ENCODE measurements at places on chromosomes 2 and 18.

GRCh38 chr2:36478999-36479398 is 119.0 kb downstream of the FEZ2 start:
- no peak for DNase-seq

DNA sequence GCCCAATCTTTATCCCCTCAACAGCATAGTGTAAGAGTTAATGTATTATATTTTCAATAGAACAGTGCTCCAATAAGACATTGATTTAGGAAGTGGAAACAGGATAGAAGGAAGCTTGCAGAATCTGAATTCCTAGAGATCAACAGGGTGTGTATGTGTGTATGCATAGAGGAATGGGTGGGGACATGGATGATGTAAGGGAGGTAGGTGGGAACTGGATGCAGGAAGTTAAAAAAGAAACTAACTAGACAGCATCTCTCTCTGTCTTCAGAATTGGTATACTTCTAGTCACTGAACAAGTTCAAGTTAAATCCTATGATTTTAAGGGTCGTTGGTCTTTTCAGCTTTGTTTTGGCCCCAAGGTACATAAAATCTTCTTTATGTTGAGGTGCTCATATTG is 196.6 kb downstream of the PMAIP1 start:
- no peak for DNase-seq

DNA sequence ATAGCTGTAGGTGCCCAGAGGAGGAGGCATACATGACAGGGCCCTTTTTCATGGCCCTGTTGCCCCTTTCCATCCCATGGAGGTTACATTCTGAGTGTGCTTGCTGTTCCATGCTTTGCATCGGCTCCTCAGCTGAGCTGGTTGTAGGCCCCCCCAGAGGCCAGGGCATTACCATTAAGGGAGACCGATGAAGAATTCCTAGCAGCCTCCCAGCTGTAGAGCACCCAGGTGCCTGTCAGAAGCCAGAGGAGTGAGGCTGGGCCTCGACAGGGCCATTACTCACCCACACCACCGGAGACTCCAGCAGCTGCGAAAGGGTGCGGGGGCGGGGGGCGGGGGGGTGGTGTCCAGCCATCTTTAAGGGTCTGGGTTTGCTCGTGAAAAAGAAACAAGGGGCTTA is 72.2 kb downstream of the GALNT14 start:
- no peak for DNase-seq

DNA sequence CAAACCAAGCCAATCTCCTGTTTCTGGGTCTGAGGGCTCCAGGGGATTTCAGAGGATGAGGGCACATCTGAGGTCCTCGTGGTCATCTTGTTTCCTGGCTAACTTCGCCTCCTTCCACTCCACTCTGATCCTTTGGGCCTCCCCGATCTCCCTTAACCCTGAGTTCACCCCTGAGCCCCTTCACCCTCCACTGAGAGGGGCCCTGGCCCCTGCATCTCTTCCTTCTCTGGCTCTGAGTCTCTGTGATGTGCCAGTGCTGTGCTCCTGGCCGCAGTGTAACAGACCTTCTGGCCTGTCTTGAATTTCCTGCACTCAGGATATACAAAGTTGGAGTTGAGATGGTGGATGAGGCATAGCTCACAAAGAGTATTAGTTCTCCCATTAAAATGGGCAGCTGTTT is 84.7 kb upstream of the BOD1L2 start:
- DNase-seq = no peak

- no peak for DNase-seq
These were observed 80.7 kb downstream of the PSMG2 start for GRCh38 chr18:12783524-12783923.

DNA sequence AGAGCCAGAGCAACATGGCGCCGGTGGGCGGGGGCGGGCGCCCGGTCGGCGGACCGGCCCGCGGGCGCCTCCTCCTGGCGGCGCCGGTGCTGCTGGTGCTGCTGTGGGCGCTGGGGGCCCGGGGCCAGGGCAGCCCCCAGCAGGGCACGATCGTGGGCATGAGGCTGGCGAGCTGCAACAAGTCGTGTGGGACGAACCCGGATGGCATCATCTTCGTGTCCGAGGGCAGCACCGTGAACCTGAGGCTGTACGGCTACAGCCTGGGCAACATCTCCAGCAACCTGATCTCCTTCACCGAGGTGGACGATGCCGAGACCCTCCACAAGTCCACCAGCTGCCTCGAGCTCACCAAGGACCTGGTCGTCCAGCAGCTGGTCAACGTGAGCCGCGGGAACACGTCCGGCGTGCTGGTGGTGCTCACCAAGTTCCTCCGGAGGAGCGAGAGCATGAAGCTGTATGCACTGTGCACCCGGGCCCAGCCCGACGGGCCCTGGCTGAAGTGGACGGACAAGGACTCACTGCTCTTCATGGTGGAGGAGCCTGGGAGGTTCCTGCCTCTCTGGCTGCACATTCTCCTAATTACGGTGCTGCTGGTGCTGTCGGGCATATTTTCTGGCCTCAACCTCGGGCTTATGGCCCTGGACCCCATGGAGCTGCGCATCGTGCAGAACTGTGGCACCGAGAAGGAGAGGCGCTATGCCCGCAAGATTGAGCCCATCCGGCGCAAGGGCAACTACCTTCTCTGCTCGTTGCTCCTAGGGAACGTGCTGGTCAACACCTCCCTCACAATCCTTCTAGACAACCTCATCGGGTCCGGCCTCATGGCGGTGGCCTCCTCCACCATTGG is 507 bp downstream of the CNNM4 start:
- no peak for DNase-seq

DNA sequence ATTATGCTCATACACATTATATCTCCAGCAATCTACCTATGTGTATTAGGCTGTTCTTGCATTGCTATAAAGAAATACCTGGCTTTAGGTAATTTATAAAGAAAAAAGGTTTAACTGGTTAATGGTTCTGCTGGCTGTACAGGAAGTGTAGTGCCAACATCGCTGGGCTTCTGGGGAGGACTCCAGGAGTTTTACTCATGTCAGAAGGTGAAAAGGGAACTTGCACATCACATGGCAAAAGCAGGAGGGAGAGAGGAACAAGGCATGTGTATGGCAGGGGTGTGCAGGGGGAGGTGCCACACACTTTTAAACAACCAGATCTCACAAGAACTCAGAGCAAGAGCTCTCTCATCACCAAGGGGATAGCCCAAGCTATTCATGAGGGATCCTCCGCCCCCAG is 715.4 kb upstream of the ZEB2 start:
- no peak for DNase-seq

- DNase-seq = no peak
These were observed 218.4 kb upstream of the TRIB2 start for GRCh38 chr2:12498286-12498685.

DNA sequence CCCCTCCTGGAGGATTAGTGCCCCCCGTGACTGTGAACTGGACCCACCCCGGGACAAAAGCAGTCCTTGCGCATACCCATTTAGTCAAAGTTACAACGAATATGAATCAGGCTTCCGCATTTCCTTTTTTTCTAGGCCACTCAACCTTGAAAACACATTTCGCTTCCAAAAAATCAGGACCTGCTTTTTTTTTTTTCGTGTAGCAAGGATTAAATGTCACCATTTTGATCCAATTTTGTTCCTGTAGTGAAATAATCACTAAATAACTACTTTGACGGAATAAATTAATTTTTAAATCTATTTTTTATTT is 464 bp upstream of the FTCDNL1 start:
- no peak for DNase-seq

DNA sequence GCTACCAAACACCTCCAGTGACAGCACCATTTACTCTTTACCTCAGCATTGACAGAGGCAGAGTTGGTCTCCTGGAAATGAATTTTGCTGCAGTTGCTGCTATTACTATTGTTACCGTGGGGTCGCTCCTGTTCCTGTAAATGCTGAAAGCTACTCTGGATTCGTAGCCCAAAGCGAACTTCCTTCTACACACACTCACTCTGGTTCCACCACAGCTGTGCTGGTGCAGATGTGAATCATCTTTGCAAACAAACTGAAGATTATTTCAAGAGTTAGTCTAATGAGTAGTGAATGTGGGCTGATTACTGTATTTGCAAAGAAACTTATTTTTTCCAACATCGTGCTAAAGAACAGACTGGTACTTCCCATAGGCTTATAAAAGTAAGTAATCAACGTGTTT is 304.0 kb downstream of the LPIN1 start:
- peak; percentile 6 for DNase-seq

- DNase-seq = no peak
These were observed 120.0 kb downstream of the DOCK10 start for GRCh38 chr2:224922142-224922727.

DNA sequence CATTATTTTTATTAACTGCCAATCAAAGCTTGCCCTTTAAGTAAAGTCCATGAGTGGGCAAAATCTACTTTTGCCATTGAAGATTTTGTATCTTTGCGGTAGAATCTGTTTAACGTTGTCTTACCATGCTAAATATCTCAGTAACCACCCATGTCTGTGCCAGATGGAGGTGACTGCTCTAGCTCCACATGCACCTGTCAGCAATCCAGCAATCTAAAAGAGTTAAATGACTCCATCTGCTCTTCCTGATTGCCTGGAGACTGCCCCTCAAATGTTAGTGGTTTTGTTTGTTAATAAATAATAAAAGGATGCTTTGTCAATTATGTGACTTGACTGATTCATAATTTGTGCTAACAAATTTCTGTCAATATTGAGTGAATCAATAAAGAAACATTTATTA is 141.7 kb downstream of the RBM43 start:
- no peak for DNase-seq

DNA sequence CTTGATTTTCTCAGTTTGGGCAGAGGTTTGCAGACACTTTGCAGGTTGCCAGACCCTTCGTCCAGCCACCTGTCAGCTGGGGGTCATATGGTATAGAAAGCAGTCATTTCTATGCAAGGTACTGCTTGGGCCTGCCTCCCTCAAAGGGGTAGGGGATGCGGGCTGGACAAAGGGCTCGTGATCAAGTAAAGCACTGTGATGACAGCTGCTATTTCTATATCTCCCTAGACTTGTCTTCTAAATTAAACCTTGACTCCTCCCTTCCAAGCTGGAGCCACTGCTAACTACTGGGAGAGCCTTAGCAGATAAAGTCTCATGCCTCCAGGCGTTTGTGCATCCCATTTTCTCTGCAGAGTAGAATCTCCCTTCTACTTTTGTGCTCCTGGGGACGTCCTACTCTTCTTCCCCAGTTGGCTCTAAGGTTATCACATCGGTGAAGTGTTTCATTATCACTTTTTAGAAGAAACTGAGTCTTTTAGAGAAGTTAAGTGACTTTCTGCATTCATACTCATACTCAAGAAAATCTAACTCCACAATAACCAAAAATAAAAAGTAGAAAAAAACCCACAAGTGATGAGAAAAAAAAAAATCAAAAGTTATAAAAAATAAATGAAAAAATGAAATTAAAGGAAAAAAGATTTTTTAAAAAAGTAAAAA is 710 bp upstream of the XRCC5 start:
- no peak for DNase-seq

DNA sequence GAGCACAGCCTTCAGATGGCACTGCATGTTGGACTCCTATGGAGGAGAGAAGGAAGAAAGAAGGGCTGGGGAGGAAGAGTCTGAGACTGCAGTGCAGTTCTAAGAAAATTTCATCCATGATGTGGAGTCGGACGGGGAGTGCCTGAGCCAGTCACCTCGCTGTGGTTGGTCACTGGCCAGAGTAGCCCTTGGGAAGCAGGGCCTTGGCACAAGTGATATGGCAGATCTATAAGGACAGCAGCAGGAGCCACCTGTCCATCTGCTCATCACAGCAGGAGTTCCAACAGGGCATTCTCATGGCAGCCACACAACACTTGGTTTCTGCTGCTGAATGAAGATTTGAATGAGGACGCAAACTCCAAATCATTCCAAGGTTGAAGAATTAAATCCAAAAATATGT is 314.8 kb downstream of the CYP26B1 start:
- DNase-seq = no peak

DNA sequence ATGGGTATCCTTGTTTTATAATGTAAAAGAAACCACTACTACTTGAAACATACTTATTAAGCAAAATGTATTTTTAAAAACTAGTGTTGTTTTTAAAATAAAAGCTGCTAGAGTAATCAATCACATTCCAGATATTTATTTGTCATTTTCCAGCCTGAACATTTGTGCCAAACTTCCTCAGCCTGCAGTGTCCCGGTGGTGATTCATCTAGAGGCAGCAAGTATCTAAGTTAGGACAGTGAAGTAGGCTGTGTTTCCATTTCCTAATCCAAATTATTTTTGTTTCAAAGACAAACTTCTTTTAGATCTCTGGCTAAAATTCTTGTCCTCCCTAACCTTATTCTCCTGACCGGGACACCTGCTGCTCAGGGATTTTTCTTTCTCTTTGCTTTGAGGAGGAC is 12.8 kb upstream of the GCG start:
- no peak for DNase-seq

GRCh38 chr2:173898178-173898668 is 67.0 kb downstream of the SP3 start:
- DNase-seq = no peak

All from CD4-positive, alpha-beta T cell treated with Interleukin-17A for 4 hours (primary cell).